ENCODE measurements at places on chromosomes 7 and 10.

- no peak for DNase-seq
Measured at GRCh38 chr10:35916791-35917190, 274.7 kb upstream of the FZD8 start.

DNA sequence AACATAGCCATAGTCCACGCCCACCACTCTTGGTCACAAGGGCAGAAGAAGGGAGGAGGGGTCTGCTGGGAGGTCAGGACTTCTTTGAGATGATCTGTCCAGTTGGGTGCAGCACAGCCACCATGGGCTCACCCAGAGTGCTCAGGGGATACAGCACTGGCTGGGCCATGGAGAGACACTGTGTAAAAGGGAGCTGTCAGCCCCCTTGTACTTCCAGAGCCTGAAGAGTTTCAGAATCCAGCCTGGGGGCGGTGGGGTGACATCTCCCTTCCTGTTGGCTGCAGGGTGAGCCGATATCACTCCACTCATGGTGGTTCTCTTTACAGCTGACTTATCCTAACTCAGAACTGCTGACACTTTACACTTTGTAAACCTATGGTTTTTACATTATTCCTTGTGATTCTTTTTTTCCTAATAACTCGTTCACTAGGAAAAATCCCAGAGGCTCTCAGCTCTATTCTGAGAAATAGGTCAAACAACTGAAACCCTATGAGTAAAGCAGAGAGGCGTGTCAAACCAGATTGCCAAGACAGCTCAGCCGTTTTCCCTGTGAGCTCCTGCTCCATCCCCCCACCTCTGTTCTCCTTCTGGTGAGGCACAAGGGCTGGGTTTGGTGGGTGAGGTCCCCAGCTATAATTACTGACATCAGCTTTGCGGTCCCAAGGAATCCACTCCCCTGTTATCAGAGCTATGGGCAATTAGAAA, 3.2 kb upstream of the MRPS24 start:
- no peak for DNase-seq

DNA sequence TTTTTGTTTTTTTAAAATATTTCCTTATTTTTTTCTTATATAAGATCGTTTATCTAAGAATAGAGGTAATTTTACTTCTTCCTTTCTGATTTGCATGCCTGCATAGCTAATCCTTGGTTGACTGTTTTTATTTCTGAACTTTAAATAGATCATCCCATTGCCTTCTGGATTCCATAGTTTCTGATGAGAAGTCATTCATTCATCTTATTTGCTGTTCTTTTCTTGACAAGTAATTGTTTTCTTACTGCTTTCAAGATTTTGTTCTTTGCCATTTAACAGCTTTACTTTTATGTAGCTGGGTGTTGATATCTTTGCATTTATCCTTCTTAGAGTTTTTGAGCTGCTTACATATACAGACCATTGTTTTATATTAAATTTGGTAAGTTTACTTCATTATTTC, 437.9 kb downstream of the SDK1 start:
- DNase-seq, result no peak

DNA sequence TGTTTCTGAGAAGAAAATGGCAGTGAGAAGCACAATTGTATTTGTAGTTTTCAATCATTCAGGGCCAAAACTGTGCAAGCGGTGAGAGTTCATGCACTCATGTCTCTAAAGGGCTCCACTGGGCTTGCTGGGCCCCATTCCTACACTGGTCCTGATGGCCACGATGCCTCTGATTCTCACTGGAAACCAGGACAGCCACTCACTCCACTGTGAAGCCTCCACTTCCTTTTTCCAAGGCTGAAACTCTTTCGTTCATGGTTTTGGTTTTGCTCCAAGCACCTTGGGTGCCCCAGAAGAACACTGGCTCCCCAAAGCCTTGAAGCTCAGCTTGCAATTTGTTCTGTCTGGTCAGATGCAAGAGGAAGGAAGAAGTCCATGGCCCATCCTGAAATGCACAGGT, 390.0 kb upstream of the MKI67 start:
- DNase-seq, result no peak

DNA sequence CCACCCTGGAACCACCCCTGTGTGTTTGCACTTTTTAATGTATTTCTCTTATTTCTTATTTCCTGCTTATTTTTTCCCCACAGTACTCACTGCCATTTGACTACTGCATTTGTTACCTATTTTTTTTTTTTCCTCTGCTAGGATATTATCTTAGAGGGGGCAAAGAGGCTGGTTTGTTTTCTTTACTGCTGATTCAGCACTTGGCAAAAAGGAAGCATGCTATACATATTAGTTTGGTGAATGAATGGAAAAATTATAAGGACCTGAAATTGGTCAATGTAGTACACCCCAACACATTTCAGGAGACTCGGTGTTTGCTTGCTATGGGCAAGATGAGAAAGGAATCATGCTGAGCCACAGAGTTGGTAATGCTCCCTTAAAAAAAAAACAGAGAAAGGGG, 193.5 kb downstream of the SORCS3 start:
- no peak for DNase-seq

DNA sequence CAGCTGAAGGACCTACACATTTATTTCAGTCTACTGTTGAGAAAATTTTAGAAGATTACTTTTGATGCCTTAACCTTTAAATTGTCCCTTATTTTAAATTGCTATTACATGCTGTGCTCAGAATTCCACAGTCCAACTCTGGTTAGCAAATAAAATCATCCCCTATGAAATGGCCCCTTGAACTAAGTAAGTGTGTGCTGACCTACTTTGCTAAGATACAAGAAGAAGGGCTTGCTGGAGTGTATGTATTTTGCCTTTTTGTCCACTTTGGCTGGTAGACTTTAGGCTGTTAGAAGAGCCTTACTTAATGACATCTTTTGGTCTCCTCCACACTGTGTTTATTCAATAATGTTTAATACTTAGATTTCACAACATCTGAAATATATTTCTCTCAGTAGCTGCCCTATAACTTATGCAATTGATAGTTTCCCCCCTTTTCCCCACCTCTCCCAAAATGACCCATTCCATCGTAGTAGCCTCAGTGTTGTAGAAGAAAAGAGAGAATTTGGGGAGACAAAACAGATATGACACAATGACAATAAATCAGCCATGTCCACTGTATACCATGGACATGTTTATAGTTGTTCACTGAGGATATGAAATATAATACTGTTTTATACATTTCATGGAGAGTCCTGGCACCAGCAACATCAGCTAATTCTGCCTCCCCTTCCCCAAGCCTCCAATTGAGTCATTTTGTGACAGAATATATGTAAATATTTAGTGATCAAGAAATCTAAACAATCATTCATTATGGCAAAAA, 107.8 kb upstream of the ASAH2 start:
- DNase-seq, result no peak
